ENCODE measurements at places on chromosomes 4 and X.

- DNase-seq, result no peak
These were observed 463.9 kb upstream of the PCDH7 start for GRCh38 chr4:30256116-30256832.

- DNase-seq, result no peak
These were observed 90.1 kb downstream of the ANAPC4 start for GRCh38 chr4:25466966-25467697.

DNA sequence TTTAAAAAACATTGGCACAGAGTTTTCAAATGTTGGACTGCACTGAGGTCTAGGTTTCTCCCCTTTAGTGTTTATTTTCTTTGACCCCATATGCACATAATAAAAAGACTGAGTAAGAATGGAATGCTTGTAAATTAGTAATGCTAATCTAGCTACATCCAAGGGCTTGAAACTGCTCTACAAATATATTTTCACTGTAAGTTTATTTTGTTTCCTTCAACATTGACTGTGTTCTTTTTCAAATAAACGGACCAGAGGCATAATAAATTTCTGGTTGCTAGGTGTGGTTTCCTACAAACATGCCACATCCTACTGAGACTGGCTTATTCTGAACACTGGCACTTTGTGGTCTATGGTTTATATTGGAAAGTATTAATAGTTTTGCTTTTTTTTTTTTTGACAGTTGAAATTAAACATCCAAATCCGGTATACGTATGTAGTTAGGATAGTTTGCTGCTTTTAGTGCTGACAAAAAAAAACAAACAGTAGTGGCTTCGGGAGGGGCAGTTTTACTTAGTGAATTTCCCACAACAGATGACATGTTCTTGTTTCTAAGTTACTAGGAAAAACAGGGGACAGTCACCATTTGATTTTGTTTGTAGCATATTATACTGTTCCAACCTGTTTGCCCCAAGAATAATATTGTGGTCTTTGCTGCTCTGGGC lies 13.2 kb downstream of the CA5B start:
- DNase-seq, result no peak

DNA sequence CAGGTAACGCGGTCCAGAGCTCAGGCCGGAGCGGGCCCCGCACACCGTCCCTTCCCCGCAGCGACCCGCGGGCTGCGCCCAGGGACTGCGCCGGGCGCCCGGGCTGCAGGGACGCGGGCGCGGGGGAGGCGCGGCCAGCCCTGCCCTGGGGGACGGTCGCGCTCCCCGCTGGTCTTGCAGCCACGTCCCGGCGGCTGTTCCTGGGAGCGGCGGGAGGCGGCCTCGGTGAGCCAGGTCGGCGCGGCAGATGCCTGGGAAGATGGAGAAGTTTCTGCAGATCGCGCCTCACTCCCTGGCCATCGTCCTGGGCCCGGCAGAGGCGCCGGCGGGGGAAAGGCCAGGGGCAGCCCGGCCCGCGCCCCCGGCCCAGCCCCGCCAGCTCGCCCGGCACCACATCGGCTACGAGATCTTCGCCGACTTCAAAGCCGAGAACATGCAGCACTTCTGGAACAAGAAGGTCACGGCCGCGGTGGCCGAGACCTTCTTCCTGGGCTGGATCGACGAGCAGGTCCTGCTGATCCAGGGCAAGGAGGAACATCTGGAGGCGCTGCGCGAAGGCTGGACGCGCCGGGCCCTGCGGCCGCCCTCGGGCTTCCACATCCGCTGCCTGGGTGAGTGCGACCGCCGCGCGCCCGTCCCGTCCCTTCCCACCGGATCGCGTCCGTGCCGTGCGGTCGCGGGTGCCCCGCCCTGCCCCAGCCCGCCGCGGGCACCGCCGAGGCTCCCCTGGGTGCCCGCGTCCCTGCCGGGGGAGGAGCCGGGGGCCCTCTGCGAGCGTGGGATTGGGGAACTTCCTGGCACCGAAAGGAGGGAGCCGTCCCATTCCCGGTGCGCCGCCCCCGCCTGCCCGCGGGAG lies 107.4 kb upstream of the STOX2 start:
- no peak for DNase-seq

- DNase-seq, result no peak
These were observed 483.4 kb downstream of the RPA4 start for GRCh38 chrX:97367125-97367524.

GRCh38 chr4:90498175-90498574 lies 371.0 kb downstream of the CCSER1 start:
- no peak for DNase-seq

GRCh38 chr4:109816894-109817293 lies 1.3 kb downstream of the GAR1 start:
- DNase-seq, result no peak

DNA sequence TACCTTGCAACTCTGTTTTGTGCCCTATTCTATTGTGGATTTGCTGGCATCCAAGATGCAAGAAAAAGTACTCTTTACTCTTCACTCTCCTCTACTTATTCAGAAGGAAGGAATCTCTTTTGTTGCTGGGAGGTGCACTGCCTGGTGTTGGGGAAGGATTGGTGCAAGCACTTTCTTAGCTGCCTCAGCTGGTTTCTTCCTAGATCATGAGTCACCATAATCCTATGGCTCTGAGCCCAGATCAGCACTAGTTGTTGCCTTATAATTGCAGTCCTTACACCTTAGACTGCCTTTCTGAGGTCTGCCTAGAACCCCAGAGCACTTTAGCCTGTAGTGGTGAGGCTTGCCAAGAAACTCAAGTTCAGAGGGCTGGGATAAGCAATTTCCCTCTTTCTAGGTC lies 37.0 kb upstream of the CT83 start:
- no peak for DNase-seq

DNA sequence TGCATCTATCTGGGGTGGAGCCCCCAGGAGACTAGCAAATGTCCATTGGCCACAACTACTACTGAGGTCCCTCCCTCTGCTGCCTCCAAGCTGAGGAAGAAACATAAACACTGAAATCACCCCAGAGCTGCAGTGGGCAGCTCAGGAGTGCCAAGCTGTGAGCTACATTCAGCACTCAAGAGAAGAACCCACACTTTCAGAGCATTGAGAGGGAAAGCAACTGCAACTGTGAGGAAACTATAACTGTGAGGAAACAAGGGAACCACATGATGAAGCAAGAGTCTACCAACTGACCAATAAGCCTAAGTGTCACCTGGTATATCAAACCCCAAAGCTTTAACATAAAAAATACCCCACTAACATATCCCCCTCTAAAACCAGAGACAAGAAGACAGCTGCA lies 373.5 kb upstream of the TACR3 start:
- no peak for DNase-seq

DNA sequence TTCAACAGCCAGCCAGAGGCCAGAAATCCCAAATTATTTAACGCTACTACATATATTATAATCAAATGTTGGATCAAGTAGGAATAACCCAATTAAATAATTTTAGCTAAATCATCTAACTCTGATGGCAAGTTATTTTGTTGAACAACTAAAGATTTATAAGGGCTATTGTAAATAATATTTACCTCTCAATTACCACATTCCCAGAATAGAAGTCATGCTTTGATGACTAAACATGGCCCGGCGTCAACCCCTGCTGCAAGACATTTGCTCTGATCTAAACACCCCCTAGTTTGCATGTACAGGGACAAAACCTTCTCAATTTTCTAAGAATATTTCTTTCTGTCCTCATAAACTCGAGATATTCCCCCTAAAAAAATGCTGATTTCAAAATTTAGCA lies 14.2 kb downstream of the VEGFC start:
- no peak for DNase-seq

- no peak for DNase-seq
These were observed 4.0 kb downstream of the ARX start for GRCh38 chrX:25011589-25012432.

DNA sequence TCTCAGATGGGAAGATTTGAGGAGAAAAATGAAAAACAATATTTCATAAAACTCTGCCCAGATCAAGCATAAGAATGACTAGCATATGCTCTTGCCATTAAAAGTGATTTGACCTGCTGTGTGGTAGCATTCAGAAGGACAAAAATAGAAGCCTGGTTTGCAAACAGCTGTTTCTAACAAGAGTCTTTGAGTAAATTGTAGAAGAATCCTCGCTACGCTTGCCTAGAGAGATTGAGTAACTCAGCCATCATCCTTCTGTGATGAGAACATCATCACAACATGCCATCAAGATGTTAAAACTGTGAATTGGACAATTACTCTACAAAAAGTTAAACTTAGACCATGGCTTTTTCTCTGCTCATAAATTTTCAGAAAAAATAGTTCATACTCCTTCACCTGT lies 168.9 kb upstream of the PUDP start:
- DNase-seq, result no peak

GRCh38 chrX:16239211-16239610 lies 71.9 kb downstream of the MAGEB17 start:
- DNase-seq, result no peak

DNA sequence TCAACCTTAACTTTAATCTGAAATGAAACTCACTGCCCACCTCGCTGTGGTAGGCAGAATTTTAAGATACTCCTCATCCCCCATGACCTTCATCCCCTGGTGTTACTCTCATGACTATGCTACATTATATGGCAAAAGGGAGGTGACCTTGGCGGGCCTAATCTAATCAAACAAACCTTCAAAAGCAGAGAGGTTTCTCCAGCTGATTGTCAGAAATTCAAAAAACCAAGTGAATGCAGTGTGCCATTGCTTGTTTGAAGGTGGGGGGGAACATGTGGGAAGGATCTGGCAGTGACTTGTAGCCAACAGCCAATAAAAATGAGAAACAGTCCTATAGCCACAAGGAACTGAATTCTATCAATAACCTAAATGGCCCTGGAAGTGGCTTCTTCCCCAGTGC lies 48.5 kb downstream of the KLHL8 start:
- no peak for DNase-seq

DNA sequence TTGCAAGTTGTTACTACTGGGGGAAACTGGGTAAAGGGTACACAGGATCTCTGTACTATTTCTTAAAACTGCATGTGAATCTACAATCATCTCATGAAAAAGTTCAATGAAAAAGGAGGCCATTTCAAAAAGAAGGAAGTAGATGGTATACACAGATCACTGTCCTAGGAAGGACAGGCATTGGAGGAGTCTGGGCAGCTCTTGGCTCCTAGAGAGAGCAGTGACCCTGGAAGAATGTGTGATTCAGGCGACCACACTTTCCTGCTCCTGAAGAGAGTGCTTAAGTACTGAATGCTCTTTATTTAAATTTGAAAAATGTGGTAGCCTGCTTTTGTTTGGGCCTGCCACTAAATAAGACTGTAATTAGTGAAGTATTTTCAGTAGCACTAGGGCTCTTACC lies 318.1 kb upstream of the CASK start:
- no peak for DNase-seq

All from omental fat pad (tissue), 4 donors.